ENCODE measurements at places on chromosomes 7 and 10.
A peak's percentile ranks its signal among the peaks of the same experiment; 100 is the strongest.

DNA sequence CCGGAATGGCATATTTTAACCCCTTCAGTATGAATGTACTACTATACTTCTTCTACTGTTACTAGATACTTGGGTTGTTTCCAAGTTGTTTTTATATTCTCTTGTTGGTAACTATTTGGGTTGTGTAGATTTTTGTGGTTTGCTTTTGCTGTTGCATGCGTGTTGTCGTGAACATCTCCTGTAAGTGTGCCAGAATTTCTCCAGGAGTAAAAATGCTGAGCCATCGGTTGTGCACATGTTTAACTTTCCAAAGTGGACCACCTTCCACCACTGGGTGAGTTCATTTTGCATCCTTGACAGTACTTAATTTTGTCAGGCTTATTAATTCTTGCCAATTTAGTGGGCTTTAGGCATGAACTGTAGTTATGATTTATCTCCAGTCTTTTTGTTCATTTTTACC, 47.9 kb downstream of the CSGALNACT2 start:
- no peak for DNase-seq

DNA sequence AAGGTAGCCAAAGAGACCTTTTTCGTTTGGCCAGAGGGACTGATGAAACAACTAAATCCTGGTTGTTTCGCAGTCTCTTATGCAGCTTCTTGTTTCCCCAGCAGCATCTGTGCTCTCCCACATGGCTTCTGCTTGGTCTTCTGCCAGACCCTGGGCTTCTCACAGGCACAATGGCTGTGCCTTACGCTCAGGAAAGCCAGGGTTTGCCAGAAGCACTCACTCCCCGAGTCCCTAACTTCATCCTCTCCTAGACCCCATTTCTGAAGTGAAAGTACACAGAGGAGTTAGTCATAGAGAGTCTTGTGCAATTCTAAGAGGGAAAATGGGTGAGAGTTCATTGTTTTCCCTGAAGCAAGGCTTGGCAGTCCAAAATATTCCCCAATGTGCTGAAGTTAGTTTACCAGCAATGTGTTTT, 121.7 kb downstream of the EVX1 start:
- no peak for DNase-seq

GRCh38 chr10:61975391-61975932, 74.0 kb downstream of the ARID5B start:
- no peak for DNase-seq

DNA sequence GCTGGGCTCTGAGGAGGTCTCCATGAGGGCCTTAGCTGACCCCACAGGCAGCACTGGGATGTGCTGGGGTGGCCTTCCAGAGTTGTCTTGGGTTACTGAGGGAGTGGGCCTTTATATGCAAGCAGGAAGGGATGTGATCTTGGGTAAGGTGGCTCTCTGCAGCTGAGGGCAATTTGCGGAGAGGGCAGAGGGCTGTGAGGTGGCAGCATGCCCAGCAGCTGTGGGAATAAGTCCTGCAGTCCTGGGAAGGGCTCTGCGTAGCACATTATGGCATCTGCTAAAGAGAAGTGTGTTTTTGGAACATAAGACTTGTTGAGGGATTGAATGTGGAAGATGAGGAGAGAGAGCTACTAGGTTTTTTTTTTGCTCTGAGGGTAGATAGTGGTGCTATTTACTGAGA, 99.6 kb upstream of the KMT2E start:
- DNase-seq, result no peak

GRCh38 chr10:96747734-96748550, 27.6 kb upstream of the PIK3AP1 start:
- DNase-seq, result no peak

- DNase-seq, result no peak
Measured at GRCh38 chr10:71985542-71986250, 21.5 kb downstream of the CHST3 start.

- no peak for DNase-seq
Measured at GRCh38 chr10:122665329-122665860, 34.3 kb downstream of the C10orf120 start.

GRCh38 chr7:98420966-98421612, 20.2 kb upstream of the BAIAP2L1 start:
- peak; percentile 51 for DNase-seq

DNA sequence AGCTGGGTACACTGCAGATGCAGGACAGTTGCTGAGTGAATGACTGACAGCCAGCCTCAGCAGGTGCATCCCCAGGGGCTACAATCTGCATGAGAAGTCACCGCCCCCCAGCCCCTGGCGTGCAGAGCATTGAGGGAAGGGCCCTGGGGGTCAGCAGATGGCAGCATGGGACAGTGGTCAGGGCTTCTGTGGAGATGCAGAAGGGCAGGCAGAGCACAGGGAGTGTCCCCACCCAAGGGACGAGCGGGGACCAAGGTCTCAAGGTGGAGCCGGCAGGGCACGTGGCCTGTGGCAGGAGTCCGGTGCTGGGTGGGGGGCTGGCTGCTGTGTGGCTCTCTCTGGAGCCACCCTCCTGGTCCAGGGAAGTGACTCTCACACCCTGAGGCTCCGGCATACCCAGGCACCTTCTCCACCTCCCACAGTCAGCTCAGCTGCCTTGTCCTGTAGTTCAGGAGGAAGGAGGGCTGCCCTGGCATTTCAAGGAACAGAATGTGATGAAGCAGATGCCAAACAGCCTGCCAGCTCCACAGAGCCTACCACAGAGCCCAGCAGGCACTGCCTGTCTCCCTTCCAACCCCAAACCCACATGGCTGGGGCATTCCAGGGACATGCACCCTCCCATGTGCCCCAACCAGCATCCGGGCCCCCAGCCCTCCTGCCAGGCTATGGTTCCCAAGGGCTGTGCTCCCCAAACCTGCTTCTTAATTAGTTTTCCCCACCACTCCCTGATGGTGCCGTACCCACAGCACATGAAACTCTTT, 114.5 kb downstream of the TMEM130 start:
- DNase-seq, result no peak

DNA sequence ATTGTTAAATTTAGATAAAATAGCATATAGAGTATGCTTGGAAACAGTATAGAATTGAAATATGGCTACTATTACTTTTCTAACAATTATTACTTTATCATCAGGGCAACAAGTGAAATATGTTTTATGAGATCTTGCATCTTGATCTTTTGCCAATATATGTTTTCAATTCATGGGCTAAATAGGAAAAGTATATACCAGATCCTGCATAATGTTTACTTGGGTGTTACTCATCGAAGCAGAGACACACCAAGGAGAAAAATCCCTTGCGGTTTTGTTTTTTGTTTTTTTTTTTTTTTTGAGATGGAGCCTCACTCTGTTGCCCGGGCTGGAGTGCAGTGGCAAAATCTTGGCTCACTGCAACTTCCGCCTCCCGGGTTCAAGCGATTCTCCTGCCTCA, 541.4 kb downstream of the SUGCT start:
- DNase-seq, result no peak

DNA sequence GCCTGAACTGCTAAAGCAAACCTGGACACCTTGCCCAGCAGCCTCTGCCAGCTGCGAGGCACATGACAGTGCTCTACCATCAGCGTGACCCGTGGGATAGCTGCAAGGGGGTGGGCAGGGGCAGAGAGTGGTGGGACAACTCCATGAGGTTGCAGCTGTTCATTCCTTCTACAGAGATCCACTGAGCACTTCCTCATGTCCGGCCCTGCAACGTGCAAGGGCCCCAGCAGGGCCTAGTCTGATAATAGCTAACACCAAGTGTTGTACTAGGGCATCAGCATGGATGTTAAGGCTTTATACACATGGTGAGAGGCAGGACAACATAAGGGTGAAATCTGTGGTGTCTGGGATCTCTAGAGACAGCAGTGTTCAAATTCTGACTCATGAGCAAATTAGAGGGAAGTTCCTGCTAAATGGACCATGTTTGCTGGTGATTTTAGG, 14.3 kb downstream of the NOD1 start:
- DNase-seq, result no peak

Data from activated T-cell treated with anti-CD3 and anti-CD28 coated beads for 4 hours (primary cell).